Hindlimb muscle (tissue), 1 donor: ENCODE measurements at places on chromosomes 16 and 17.
A peak's percentile ranks its signal among the peaks of the same experiment; 100 is the strongest.

GRCh38 chr17:40791787-40792436, 7.8 kb downstream of the KRT28 start:
- DNase-seq = peak; percentile 61

GRCh38 chr17:50192144-50192617, 9.2 kb downstream of the COL1A1 start:
- no peak for DNase-seq

DNA sequence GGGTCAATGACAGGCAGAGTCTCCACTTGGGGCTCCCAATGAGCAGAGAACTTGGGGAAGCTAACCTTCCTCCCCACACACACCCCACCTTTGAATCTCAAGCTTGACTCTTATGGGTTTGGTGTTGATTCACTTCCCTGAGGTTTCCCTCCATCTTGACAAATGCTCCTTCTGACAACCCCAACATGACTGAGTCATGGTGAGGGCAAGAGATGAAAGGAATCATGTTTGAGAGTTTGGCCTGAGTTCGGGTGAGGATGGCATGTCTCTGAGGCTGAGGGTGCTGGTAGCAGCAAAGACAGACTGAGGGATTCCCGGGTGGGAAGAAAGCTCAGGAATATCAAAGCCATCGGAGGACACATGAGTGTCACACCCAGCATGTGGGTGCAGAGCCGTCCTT, 18.7 kb downstream of the KRT9 start:
- no peak for DNase-seq

DNA sequence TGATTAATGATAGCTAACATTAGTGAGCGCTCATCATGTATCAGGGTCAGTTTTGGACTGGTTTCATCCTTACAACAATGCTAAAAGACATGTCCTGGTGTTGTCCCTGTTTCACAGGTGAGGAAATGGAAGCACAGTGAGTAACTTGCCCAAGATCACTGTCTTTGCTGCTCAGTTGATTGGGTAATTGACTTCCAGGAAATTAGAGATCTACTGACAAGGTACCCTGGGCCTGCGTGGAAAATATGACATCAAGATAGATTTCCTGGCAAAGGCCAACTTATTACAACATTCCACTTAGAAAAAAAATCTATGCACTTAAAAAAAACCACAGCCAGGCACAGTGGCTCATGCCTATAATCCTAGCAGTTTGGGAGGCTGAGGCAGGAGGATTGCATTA, 96.3 kb downstream of the CYLD start:
- DNase-seq = no peak

- DNase-seq = no peak
Observed at GRCh38 chr17:19014628-19015215, 10.2 kb upstream of the FAM83G start.

- no peak for DNase-seq
Observed at GRCh38 chr16:2827831-2828520, 2.1 kb upstream of the ZG16B start.

- no peak for DNase-seq
Observed at GRCh38 chr16:23991066-23991465, 155.3 kb downstream of the PRKCB start.

DNA sequence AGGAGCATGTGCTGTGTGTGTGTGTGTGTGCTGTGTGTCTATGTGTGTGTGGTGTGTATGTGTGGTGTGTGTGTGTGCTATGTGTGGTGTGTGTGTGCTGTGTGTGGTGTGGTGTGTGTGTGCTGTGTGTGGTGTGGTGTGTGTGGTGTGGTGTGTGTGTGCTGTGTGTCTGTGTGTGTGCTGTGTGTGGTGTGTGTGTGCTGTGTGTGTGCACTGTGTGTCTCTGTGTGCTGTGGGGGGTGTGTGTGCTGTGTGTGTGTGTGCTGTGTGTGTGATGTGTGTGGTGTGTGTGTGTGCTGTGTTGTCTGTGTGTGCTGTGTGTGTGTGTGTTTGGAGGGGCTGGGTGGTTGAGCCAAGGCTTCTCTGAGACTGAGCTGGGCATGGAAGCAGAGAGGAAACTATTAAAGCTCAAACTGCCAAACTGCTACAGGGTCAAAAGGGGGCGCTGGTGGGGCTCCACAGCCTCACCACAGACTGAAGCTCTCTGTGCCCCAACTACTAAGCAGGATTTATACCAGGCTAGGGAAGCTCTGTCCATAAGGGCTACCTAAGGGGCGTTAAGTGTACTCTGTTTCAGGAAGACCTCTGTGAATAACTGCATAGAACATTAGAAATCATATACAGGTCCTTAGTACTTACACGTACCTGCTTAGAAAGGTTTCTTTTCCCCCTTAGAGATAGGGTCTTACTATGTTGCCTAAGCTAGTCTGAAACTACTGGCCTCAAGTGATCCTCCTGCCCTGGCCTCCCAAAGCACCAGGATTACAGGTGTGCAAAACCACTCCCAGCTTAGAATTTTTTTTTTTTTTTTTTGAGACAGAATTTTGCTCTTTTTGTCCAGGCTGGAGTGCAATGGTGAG, 27.8 kb upstream of the GHDC start:
- DNase-seq = peak; percentile 20

DNA sequence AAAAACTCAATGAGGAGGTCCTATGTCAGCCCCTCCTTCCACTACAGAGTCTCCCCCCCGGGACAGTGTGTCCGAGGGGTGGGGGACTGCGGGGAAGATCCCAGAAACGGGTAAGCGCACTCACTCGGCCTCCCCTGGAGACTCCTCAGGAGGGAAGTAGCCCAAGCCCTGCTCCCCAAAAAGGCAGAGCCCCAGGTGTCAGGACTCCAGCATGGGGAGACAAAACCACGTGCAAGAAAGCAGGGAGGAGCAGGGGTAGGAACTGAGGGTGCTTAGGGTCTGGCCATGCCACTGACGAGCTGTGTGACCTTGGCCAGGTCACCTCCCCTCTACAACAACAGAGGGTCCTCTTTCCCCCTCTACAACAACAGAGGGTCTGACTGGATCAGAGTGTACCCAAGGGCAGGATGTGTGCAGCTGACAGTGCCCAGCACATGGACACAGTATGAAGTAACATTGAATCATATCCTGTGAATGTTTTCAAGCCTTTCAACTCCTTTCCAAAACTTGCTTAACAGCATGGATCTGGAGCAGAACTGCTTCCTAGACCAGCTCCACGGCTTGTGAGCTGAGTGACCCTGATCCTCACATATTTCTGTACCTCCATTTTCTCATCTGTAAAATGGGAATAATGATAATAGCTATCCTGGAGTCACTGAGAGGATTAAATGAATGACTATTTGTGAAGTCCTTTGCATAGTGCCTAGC, 2.1 kb upstream of the NAGS start:
- DNase-seq = no peak

DNA sequence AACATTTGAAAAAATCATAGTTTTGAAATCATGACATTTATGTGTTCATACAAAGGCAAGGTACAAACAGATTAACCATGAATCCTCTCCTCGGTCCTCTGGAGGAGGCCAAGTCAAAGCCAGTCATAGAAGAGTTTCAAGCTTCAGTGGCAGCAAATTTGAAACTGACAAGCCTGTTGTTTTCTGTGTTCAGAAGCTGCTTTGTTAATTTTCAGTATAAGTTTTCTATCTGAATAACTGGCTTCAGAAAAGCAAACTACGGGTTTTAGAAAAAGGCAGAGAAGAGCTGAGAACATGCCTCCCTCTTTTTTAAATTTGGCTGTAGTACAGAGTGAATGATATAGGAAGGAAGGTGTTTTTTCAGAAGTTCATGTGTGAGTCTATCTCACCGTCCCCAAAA, 79.6 kb upstream of the CLEC18B start:
- DNase-seq = no peak

DNA sequence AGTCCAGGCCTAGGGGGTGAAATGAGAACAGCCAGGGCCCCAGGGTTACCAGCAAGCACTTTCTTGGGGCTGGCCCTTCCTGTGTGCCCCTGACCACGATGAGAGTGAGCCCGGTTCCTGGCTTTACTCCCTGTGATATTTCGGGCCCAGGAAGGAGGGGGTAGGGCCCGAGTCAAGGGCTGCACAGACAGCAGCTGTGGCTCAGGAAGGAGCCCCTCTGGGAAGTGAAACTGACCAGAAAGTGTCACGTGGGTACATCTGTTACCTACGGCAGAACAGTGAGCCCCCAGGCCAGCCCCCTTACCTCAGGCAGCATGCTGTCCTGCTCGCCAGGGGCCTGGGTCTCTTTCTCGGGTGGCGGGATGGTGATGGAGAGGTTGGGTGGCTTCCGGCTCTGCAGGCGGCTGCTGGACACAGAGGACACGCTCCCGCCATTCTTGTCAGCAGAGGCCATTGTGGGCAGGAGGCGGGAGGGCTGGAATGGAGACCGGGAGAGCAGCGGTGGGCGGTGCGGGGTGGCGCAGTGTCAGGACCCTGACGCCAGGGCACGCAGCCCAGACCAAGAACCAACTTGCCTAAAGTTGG, 13.8 kb downstream of the AANAT start:
- no peak for DNase-seq

- no peak for DNase-seq
Observed at GRCh38 chr17:38428112-38428642, at the start of gene ARHGAP23. Gene ARHGAP23, plus strand, starts transcription at chr17:38428464. Its CDS starts 22 bp downstream, at chr17:38428486.
